Left hindlimb (tissue), 1 donor: ENCODE measurements at places on chromosomes 6 and 20.

DNA sequence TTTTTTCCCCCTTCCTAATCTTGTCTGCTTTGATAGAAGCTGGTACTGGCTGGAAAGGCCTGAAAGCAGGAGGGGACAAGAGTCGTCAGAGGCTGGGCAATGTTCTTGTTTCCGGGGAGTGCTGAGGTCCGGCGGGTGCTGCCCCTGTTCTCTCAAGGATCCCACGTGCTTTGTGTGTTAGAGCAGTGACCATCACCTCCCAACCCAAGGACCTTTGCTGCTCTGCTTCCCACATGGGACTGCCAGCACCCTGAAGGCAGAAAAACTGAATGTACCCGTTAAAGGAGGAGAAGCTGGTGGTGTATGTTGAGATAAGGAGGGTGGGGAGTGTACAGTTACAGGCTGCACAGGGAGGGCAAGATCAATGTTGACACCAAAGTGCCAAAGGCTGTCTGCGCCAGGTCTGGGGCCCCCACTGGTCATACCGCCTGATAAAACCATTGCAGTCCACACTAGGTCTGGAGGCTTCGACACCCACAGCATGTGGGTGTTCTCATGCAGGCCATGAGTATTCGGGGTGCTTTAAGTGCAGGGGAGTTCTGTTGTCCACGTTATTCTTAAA lies 15.0 kb downstream of the C20orf173 start:
- no peak for DNase-seq

DNA sequence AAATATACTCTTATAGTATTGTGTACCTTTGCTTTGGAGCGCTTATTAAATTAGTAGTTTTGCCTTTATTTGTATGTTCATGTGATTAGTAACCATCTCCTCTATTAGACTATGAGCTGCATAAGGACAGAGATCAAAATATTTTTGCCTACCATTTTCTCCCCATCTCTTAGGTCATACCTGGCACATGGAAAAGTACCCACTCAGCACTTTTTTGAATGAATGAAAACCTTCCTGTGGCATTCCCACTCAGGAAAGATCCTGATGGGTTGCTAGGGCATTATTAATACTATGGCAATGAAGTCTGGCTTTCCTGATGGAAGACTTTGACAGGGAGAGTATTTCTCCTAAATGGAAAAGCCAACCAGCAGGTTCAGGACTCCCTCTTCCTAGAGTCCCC lies 20.3 kb upstream of the CHD6 start:
- DNase-seq, result no peak

GRCh38 chr6:151701911-151702562 lies 105.4 kb upstream of the ESR1 start:
- DNase-seq, result no peak

DNA sequence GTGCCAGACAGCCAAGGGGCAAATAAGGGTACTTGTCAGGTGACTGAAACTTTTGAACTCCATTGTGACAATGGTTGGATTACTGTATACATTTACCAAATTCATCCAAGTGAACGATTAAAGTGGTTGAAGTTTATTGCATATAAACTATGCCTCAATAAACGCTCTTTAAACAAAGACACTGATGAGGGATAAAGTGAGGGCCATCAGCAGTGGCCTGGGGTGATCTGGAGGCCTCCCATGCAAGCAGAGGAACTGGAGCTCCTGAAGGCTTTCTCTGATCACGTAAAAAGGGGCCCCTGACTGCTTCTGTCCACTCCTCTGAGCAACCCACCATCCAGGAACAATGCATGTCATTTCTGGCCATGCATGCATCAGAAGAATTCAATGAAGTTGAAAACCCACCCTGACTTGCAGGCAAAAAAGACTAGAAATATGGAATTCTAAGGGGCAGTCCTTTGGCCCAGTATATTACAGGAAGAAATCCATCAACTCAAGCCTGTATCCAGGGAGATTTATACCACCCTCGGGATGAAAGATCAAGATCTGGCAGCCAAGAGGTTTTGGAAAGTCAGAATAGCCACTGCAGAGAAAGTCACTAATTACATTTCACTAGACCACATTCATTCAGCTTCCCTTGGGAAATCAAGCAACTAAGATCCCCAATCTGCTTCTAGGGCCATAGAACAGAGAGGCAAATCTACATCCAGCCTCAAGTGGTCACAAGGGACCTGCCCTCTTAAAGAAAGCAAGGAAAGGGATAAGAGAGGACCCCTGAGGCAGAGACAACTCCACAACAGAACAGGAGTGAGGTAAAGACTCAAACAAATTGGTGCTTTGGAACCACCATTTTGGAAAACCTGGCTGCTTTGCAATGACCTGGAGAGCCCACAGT lies 31.7 kb upstream of the RAB22A start:
- no peak for DNase-seq
